Right hindlimb (tissue), 1 donor: ENCODE measurements at places on chromosomes 2 and 18.

DNA sequence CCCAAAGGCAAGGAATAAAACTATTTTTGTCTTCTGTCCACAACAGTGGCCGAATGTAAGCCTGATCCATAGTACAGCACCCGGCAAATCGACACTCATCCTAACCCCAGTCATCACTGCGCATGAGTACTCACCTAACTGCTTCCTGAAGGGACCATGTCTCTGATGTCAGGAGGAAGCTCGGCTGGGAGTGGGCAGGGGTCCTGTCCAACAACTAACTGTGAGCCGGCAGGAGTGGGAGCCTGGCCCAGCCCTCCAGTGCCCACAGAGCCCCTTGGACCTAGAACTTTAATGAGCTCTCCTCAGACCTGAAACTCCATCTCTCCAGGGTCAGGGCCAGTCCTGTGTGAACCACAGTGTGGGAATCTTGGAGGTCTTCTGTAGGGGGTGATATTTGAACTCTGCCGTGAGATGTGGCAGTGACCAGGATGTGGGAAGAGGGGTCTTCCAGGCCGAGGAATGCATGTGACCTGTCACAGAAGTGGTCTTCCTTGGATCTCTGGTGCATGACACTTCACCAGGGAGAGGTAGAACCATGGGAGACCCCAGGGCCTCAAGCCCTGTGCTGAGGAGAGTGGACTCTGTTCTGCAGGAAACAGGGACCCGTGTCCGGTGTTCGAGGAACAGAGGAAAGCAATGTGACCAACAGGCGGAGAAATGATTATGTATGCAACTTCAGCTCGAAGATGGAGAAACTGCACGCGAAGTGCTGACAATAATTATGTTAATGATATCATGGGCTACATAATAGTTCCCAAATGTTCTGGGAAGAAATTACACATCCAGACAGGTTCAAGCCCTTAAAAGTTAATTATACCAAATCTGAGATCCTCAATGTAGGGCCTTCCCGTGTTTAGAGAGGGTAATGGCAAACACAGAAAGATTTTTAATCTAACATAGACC, 240.1 kb upstream of the HDAC4 start:
- no peak for DNase-seq

GRCh38 chr18:24704946-24705630, 244.7 kb downstream of the HRH4 start:
- peak; percentile 26 for DNase-seq

- peak; percentile 69 for DNase-seq
Measured at GRCh38 chr2:101515477-101515876, 40.6 kb upstream of the RFX8 start.

DNA sequence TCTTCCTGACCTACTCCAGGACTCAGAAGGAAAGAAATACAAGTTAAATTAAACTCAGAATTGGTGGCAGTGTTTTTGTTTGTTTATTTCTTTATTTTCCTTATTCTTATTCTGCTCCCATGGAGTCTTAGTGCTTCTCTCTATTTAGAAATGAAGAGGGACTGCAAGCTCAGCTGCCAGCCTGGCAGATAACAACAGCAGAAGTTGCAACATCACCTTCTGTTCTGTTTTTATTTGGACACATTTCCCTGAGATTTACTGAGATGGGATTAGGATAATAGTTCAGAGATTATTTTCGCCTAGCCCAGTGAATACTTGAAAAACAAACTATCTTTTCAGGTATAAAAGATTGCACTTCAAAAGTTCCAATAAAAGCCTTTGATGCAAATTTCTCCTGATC, 70.4 kb upstream of the DTNA start:
- DNase-seq, result no peak

DNA sequence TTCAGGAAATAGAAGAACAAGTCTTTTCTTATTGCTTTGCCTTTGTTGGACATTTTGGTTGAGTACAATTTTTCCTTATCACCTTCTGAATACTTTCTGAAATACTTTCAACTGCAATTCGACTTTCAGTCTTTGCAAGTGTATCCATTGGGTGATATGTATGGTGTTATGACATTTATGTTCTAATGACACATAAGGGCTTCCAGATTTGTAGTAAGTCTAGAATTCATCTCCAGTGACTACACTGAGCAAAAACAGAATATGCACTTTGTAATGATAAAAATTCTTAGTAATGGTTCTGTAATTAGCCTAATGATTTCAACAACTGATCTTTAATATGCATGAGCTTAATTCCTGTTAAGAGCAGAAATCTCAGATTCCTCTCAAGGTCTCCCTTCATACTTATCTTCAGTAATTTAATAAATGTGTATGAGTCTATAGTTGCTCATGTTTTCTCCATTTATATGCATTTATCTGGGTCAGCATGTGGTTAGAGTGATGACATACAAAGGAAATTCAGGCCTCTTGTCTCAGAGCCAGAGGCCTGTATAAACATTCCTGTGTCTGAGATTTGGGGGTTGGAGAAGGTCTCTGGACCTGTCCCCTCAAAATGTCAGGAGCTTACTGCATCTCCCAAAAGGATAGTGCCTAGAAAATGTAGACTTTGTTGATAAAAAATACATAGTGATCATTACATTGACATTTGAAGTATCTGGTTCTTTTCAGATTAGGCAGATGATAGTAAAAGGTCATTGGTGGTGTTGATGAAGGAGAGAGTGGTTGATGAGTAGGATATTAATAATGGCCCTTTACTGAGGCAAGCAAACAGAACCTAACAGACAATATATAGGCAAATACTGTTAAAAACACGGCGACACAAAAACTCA, 114.9 kb downstream of the QPCT start:
- DNase-seq, result no peak

- DNase-seq, result no peak
Measured at GRCh38 chr2:143177096-143177786, 48.0 kb downstream of the ARHGAP15 start.

DNA sequence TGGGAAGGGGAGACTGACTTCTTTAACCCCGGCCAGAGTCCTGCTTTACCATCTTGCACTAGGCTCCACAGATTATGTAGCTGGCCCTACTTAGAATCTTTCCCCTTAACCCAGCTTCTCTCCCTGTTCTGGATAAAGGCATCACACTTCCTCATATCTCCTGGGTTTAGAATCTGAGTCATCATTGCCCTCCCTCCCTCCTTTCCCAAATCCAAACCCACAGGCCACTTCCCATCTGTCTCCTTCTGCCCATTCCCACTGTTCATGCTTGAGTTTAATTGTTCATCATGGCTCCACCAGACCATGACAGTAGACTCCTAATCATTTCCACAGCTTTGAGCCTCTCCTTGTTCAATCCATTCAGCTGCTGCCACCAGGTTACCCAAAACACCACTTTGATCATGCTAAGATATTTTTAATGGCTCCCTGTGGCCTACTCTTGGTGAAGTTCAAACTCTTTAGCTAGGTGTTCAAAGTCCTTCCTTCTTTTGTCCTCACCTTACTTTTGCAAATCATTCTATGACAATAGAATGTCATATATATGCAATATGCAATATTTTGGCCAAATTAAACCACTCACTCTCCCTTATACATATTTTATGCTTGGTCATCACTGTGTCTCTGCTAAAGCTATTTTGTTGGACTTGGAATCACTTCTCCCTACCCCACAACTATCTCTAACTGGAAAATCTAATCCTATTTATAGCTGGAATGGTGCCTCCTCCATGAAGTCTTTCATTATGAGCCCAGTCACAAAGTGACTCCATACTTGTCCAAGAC, 5.5 kb downstream of the PDE11A start:
- DNase-seq, result no peak

- DNase-seq, result peak; percentile 15
Measured at GRCh38 chr2:240989451-240990265, 8.8 kb upstream of the SNED1 start.
